CD4-positive, CD25-positive, alpha-beta regulatory T cell (primary cell): ENCODE measurements at places on chromosomes 3 and 15.

DNA sequence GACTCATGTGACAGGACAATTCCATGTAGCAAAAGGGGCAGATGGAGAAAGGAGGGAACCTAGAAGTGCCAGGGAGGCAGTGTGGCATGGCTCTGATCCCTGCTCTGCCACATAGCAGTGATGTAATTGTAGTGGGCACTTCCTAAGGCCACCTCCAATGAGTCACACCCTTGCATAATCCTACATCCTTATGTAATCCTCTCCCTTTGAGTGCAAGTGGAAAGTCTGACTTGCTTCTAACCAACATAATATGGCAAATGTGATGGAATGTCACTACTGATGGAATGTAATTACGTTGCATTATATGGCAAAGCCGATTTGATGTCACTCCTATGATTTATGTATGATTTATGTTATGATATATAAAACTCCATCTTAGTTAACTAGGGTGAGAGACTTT, 72.9 kb upstream of the ATP2C1 start:
- no peak for DNase-seq

DNA sequence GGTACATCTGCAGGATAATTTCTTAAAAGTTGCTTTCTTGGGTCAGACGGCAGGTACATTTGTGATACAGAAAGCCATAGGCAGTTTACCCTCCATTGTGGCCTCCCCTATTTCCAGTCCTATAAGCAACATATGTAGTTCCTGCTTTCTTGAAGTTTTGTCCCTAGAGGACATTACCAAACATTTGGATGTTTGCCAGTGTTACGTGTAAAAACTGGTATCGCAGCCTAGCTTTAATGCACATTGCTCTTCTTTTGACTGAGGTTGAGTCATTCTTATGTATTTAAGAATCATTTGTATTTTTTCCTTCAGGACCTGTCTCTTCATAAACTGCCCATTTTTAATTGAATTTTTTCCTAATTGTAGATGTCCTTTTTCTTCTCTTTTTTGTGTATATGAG, 114.3 kb downstream of the DIPK2A start:
- DNase-seq, result no peak

GRCh38 chr3:147213633-147214032, 192.7 kb downstream of the ZIC4 start:
- DNase-seq, result no peak

DNA sequence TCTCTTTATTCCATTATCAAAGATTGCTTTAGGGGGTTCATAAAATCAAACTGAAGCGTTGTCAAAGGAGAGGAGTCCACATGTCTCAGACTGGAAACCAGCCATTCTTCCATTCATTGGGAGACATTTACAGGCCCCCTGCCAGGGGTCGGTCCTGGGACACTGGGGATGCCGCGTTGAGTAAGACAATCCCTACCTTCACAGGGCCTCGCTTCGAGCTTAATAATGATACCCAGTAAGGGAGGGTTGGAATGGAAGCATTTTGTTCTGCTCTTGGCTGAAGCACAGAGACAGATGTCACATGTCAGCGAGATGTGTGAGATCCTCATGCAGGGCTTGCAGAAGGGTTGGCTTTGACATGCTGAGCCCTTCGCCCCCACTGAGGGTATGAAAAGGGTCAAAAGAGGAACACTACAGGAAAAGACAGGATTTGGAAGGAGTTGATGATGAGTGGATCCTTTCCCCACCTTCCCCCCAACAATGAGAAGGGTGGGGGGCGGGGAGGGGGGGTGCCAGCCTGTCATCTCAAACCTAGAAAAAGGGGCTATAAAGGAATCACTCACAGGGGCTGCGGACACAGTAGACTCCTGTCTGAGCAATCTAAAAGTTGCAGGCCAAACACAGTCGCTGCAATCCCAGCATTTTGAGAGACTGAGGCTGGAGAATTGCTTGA, 25.6 kb upstream of the ARL8B start:
- DNase-seq, result no peak

DNA sequence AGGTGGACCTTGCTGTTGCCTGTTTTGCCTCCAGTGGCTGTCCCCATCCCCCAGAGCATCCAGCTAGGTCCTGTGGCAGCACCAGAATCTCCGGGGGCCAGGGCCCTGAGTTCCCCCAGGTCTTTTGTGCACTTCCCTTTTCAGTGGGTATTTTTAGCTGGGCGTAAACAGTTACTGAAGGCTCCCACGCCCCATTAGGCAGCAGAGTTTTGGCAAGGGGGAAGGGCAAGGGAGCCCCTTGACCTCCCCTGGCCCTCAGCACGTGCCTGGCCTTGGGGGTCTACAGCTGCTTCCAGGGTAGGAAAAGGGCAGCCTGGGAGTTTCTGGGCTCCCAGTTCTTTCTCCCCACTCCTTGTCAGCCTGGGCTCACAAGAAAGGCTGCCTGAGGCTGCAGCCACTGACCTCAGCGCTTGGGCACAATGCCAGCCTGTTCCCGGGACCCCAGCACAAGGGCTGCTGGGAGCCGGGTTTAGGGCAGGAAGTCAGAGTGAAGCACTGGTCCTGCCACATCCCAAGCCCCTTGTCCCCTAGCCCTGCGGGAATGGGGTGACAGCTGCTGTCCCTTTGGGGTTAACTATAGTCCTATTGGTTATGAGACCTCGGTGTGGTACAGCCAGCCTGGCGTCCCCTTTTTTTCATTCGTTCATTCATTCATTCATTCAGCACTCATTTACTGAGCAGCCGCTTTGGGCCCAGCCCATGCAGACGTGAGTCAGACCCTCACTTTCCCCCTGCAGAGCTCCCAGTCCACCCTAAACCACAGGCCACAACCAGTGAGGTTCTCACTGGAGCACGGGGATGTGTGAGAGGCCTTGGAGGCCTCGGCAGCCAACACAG, 8.4 kb downstream of the CSK start:
- no peak for DNase-seq

DNA sequence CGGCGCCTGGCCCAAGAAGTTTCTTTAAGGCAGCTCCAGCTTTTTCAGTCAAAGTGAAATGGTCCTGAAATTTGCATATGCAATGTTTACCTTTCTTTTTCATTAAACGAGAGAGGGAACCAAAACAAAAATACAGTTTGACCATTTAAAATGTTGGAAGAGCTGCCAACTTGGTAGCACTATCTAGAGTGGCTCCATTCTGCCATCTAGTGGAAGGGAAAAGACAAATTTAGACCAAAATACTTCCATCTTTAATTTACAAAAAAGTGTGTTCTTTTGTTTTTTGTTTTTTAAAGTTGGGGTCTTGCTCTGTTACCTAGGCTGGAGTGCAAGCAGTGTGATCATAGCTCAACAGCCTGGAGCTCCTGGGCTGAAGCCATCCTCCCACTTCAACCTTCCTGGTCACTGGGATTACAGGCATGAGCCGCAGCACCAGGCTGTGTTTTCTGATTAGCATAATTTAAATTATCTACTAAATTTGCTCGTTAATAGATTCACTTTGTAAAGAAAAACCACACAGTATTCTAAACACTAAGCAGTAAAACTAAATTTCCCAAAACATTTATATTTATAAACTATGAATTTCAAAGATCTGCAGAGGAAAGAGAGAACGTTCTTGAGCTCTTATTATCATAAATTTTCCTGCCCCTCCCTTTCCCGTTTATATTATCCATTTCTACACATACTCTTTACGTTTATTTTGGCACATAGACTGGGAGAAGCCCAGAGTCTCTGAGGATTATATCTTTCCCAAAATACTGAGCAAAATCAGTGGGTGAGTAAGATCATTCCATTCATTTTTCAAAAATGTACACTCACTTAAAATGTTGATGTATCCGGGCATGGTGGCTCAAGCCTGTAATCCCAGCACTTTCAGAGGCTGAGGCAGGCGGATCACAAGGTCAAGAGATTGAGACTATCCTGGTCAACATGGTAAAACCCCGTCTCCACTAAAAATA, 15.4 kb upstream of the RFC4 start:
- peak; percentile 50 for DNase-seq

DNA sequence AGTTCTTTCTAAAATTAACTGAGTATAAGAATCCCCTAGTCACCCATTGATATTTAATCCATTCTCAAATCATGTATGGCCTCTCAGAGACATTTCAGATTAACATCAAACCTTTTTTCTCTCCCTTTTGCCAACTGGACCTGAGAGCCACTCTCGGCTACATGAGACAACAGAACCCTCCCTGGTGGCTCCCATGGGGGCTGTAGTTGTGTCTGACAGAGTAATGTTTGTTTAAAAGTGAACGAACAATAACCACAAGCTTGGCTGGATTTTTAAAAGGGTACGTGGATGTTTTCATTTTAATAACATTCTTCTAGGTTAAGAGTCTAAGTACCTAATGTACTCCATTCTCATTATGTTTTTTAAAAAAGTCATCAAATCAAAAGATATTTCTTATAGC, 37.1 kb downstream of the P3H2 start:
- DNase-seq, result no peak

- DNase-seq, result no peak
Observed at GRCh38 chr3:39671600-39671999, 137.8 kb upstream of the MYRIP start.

DNA sequence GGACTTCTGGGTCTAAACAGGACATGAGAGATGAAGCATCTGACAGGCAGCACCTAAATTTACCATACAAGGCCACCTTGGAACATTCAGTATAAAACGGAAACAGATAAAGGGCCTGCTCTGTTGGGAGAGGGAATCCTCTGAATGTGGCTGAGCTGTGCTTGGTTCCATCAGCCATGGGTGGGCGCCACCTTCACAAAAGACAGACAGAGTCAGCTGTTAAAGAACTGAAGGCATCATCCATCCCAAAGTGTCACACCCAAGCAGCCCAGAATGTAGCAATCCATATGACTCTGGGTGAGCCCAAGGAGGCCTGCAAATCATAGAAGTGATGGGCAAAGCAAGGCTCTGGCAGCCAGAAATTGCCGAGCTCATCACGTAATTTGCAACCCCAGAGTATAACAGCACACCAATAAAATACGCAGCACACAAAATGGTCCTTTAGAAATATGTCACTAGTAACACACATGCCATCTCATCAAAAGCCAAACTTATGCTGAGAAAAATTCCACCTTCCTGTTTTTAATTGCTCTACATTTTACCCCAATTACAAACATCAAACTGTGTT, 24.8 kb upstream of the RBP1 start:
- DNase-seq, result no peak

DNA sequence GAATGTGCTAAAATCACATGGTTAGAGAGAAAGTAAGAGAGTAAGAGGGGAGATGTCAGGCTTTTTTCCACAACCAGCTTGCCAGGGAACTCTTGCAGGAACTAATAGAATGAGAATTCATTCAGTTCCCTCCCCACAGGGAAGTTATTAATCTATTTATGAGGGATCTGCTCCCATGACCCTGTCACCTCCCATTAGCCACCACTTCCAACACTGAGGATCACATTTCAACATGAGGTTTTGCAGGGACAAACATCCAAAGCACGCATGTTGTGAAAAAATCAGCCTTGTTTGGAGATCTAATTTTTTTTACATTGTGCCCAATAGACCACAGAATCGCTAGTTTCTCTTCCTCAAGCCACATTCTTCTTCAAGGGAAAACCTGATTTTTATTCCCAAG, 904.0 kb downstream of the TBL1XR1 start:
- no peak for DNase-seq

GRCh38 chr3:13277860-13278531, 142.1 kb downstream of the NUP210 start:
- no peak for DNase-seq

- DNase-seq, result no peak
Observed at GRCh38 chr15:45604326-45604725, 17.1 kb downstream of the BLOC1S6 start.

DNA sequence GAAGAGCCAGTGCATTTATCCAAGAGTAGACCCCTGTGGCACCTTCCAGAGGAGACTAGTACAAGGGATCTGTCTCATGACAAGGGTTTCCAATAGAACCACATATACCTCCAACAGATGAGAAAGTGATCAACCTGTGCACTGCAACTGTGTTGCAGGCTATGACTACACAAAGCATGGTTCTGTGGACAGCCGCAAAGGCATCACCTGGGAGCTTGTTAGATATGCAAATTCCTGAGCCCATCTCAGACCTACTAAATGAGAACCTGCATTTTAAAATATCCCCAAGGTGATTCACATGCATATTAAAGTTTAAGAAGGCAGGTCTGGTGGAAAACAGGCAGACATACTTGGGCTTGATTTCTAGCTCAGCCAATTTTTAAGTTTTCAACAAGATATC, 368.7 kb downstream of the FOXP1 start:
- no peak for DNase-seq
